ENCODE measurements at places on chromosomes 7 and 10.

DNA sequence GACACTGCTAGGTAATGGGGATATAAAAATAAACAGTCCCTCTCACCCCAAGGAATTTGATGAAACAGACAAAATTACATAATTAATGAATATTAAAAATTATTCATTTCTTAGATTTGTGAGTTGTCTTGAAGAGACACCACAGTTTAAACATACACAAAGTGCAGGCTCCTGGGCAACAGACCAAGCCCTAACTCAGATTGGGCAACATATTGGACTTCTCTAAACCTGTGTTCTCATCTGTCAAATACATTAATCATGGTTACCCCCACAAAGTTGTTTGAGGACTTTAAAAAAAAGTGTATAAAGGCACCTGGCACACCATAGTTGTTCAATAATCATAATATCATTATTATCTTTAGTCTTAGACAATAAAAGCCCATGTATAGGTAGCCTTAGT lies 62.5 kb upstream of the CAPZA2 start:
- no peak for DNase-seq

DNA sequence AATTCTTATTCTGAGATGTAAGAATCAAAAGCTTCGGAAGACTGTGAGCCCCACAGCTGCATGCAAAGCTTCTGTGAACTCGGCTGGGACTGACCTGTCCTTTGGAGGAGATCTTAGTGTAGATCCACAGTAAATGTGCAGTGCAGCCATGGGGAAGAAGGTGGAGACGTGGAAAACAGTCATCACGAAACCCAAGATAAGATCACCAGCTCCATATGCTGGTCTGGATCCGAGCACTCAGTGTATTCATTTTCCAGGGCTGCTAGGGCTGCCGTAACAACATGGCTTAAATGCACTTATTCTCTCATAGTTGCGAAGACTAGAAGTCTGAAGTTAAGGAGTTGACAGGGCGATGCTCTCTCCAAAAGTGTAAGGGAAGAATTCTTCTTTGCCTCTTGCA lies 143.0 kb upstream of the TCF7L2 start:
- DNase-seq = no peak

DNA sequence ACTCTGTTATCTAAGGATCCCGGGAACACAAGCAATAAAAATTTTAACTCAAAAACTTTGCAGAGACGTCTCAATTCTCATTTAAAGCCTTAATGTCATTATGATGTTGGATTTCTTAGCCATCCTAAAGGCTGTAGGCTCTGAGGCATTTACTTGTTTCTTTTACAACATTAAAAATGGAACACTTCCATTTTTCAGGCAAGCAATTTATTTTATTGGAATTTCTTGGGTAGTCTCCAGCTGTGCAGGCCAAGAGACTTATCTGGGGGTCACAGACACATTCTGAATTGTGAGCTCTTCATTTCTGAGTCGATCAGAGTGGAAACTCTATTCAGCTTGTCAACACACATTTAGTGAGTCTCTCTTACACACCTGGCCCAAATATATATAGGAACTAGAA lies 48.0 kb upstream of the KIF5B start:
- no peak for DNase-seq

DNA sequence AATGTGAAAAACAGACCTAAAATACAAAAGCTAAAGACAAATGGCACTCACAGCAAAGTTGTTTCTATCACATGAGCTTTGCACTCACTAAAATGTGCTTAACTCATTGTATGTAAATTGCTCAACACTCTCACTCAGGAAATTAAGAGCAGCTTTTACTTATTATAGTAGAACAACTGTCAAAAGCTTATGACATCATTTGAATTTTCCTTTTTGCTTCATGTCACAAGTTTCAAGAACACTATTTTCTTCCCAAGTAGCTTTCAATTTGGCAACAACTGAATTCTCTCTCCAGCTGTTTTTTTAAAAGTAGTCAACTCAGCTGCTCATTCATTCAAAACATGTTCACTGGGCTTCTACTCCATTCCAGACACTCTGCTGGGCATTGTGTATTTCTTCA lies 46.9 kb downstream of the ATE1 start:
- DNase-seq = no peak

DNA sequence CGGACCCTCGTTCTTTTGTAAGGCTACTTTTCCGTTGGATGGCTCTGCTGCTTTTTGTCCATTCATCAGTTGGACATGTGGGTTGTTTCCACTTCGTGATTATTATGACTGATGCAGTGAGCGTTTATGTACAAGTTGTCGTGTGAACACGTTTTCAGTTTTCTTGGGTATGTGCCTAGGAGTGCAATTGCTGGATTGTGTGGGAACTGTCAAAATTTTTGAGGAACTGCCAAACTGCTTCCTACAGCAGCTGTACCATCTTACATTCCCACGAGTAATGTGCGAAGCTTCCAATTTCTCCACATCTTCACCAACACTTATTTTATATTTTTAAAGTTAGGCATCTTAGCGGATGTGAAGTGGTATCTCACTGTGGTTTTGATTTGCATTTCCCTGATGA lies 10.4 kb downstream of the FKBP6 start:
- DNase-seq = no peak

DNA sequence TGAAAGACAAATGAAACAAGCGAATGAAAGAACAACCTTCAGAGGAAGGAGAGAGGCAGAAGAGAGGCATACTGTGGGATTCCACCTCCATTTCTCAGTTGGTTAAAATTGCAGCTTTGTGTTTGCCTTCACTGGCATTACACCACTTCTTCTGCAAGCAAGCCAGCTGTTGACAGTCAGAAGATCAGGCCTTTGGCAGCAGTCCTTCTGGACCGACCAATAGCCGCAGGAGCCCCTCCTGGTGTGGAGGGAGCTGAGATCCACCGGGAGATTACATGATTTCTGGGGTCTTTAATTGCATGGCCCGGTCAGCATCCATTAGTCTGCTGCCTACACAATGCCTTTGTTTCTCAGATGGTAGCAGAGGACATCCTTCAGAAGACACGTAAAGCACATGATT lies 206.7 kb downstream of the ADAM12 start:
- no peak for DNase-seq
